GM10248 (cell line): ENCODE measurements at places on chromosomes 2 and 18.
A peak's percentile ranks its signal among the peaks of the same experiment; 100 is the strongest.

GRCh38 chr2:189439342-189439741 lies 1.9 kb upstream of the WDR75 start:
- DNase-seq = no peak

- peak; percentile 42 for DNase-seq
Measured at GRCh38 chr2:30584116-30584515, 137.1 kb downstream of the LCLAT1 start.

- no peak for DNase-seq
Measured at GRCh38 chr2:6946722-6947121, 29.5 kb downstream of the RNF144A start.

GRCh38 chr18:50875966-50876536 lies 2.9 kb upstream of the ME2 start:
- DNase-seq = no peak

DNA sequence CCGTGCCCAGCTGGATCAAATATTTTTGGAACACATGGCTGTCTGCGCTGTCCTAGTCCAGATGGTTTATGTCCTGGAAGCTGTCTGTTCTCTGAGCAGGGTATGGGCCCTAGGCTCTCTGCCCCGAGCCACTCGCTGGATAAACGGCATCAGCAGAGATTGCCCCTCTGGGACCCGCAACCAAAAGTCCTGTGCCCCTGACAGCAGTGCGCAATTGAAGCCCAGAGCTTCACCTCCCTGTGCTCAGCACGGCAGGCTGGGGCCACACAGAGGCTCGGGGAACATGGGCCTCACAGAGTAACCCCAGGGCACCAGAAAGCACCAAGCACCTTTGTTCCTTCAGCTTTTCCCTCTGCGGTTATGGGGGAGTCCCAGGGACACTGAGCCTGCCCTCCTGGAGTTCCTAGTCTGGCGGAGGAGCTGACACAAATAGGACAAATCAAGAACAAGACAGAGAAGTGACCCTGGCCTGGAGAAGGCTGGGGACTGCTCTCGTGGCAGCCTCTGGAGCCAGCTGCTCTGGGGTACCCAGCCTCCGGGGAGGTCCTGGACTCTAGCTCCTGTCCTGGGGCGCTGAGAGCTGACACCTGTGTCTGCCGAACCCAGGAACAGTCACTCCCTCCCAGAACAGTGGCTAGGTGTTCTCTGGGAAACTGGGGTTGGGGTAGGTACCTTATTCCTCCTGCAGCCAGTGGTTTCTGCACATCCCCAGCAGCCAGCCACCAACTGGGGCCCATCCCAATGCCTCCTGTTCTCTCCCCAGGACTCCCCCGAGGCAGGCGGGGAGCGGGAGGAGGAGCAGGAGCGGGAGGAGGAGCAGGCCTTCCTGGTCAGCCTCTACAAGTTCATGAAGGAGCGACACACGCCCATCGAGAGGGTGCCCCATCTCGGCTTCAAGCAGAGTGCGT lies 12.3 kb downstream of the ARID5A start:
- no peak for DNase-seq

DNA sequence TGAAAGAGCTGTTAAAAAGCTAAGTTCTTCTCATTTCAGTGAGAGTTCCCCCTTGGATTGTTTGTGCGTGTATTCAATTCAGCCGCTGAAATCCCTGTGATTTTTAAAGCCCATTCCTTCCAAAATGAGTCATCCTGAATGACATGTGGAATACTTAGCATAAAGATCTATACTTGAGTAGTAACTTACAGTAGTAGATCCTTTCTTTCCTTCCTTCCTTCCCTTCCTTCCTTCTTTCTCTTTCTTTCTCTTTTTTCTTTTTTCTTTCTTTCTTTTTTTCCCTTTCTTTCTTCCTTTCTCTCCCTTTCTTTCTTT lies 18.2 kb upstream of the SOX11 start:
- DNase-seq = no peak

DNA sequence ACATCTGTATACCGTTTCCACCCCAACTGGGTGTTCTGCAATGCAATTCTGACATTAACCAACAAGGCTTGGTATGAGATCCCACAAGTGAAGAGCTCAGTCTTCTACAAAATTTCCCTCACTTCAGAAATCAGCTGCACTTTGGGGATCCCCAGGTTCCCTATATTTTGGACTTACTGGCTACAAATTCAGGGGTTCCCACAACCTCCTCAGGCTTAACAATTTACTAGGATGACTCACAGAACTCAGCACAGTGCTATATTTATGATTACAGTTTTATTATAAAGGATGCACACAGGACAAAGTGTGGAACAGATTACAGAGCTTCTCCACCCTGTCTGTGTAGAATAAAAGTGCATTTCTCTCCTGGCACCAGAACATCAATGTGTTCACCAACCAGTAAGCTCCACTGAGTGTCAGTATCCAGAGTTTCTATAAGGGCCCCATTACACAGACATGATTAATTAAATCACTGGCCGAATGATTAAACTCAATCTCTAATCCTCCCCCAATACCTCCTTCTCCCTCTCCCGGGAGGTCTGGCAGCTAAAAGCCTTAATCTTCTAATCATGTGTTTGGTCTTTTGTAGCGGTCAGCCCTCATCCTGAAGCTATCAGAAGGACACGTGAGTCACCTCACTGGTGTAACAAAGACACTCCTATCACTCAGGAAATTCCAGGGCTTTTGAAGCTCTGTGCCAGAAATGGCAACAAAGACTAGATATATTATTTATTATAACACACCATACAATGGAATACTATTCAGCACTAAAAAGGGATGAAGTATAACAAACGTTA lies 84.6 kb downstream of the SLC66A3 start:
- no peak for DNase-seq

DNA sequence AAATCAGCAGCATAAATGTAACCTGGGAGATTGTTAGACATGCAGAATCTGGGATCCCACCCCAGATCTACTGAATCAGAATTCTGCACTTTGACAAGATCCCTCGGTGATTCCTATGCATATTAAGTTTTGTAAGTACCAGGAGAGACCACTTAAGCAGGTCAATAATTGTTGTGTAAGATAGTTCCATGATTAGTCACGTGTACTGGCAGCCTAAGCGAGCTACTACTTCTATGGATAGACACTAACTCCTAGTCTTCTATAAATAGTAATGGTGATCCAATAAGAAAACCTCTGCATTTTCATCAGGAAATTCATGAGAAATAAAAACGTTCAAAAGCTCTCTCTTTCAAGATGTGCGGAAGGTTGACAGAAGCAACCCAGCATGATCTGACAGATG lies 988.2 kb upstream of the CHAC2 start:
- no peak for DNase-seq

DNA sequence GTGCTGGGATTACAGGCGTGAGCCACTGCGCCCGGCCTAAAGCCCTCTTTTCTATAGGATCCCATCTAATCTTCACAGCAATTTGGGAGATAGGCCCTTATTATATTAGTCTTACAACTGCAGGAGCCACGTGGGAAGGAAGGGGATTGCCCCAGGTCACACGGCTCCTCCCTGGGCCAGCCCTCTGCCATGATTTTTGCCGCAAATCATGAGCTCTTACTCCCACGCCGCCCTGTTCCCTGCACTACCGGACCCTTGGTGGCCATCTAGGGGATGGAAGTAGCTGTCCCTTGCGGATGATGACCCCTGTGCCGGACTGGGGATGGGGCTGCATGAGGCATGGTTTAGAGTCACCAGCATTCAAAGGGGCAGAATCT lies 28.4 kb upstream of the PTMA start:
- no peak for DNase-seq

DNA sequence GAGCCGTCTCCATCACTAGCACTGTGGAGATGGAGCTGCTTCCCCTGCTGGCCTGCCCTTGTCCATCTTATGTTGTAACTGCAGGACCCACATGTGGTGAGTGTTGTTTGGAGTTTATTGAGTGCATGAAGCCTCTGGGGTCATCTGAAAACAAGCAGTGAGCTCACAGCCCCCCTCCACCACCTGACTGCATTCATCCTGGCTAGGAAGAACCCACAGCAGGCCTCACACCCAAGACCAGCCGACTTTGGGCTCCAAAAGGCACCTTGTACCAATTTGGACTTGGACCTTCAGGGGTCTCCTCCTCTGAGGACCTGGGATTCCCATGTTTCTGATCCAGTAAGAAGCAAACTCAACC lies 116.1 kb downstream of the TWIST2 start:
- no peak for DNase-seq

GRCh38 chr2:178159966-178160365 lies 34.3 kb upstream of the OSBPL6 start:
- DNase-seq = no peak

DNA sequence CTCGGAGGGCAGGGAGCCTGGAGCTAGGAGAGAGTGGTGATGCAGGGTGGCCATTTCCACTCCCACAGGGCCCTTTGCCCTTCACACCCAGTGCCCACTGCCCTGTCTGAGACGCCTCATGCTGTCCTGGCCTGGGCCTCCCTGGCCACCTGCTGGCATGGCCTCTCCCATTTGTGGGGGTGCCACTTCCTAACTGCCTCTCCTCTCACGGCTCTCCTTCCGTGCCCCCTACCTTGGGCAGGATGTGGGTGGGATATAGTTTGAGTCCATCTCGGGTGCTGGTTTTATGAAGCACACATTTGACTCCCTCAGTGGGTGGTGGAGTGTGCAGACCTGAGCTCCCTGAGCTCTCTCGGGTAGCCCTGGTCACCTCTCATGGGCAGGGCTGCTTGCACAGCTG lies 46.0 kb downstream of the DGKD start:
- DNase-seq = no peak

- no peak for DNase-seq
Measured at GRCh38 chr2:162025121-162025911, 48.7 kb downstream of the DPP4 start.

- DNase-seq = no peak
Measured at GRCh38 chr18:61833978-61834377, 58.8 kb downstream of the RNF152 start.

DNA sequence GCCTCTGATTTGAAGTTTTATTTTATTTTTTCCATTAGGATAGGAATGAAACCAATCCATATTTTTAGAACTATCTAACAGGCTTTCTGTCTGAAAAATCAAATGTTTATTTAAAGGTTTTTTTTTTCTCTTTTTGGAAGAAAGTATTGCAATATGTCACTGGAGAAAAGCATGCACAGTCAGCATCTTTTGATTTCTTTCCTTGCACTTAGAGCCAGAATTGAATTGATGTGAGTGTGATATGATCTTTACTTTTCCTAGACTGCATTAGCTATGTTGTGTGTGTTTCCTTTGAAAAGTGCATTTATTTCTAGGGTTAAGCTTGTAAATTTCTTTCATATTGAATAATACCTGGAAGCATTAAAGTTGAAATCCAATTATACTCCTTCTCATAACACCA lies 87.6 kb downstream of the ASXL3 start:
- no peak for DNase-seq

DNA sequence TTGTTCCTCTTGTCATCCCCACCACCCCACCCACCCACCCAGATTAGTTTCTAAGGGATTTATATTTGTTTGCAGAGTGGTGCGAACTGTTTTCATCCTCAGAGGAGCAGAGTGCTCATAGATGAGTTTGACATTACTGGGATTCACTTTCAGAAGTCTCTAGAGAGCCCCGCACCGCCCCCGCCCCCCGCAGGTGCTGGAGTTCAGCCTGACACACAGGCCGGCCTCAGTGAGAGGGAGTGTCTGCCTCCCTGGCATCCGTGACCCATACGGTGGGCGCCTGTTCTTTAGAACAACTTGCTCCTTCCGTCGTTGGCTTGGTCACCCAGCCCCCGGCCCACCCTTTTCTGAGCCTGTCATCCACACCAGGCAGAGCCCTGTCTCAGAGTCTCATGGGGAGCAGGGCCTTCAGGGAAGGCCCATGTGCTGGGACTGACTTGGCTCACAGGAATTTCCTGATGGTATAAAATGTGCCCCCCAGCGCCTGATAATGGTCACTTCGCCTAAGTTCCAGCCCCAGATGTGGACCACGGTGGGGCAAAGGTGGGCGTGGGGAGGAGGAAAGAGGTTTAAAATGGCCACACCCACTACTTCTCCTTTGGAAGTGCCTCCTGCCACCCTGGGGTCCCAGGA lies 44.3 kb downstream of the HPCAL1 start:
- no peak for DNase-seq

DNA sequence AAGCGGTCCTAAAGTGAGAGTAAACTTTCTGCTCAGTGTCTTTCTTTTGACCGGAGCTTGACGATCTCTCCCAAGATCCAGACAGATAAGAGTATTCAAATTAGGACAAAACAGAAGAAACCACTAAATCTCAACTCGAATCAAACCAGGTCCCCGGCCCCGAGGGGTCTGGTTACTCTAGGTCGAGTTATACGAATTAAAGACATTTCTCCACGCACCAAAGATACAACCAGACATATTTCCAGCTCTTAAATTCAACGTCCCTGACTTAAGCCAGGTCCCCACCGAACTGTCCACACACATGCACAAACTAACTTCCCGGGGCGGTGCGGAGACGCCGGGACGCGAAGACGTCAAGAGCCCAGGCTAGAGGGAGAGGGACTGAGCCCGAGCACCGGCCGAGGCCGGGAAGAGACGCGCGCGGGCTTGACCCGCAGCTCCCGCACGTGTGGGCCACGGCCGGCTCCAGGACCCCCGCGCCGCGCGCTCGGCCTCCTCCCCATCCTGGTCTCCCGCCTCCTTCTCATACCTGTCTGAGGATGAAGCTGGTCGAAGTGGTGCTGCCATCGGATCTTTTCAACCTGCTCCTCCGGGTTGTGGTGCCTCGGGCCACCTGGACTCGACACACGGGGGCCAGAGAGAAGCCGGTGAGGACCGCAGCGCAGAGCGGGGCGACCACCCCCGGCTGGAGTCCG lies 896 bp downstream of the CACNB4 start:
- peak; percentile 58 for DNase-seq

DNA sequence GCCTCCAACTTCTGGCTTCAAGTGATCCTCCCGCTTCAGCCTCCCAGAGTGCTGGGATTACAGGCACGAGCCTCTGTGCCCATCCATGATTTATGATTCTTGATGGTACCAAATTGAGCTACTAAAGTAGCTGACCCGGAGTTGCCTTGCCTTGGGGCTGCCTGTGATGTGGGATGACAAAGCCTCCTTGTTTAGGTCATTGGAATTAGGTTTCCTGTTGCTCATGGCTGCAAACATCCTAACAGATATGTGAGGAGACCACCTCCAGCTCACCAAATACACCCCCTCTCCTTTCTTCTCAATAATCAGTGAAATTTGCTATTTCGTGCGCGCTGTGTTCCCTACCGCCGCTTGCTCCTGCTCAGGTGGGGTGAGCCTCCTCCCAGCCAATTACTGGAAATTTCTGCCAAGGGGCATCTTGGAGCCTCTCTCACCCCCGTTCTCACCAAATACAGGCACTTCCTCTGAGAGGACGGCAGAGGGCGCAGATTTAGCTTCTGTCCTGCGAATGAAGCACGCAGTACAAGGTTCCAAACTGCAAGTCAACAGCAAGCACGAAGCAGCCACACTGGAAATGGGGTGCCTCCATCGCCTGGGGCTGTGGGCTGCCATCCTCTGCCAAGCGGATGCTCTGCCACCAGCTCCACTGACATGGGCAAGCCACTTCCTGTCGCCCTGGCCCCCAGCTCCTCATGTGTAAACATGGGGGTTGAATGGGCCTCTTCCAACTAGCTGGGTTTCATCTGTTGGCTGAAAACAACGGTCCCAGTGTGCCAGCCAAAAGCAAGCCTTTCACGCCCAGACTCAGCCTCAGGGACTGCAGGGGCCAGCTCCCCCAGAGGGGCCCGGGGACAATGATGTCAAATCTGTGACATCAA lies 71.7 kb downstream of the NCAPH start:
- peak; percentile 85 for DNase-seq

GRCh38 chr2:164722616-164723338 lies 101.5 kb upstream of the GRB14 start:
- no peak for DNase-seq
